ENCODE measurements at places on chromosomes 3 and 15. TPM values are rescaled to one million over a fixed set of nuclear protein-coding genes. Genes with fewer than 3 reads are reported as not detected.

CHRNB4 gene
- polyA plus RNA-seq = not detected

- H3K4me1 ChIP-seq = no peaks in the 10 kb centered on the region
- no peak overlapping the region for H3K27ac ChIP-seq
- peaks cover 2% of the 10 kb centered on the region for H3K27me3 ChIP-seq
- DNase-seq = no peak
- H3K4me3 ChIP-seq = no peak overlapping the region
Measured at GRCh38 chr15:48373821-48374451, 42.7 kb downstream of the DUT start.

ZNF148 gene
- polyA plus RNA-seq = 74.3 TPM

DNA sequence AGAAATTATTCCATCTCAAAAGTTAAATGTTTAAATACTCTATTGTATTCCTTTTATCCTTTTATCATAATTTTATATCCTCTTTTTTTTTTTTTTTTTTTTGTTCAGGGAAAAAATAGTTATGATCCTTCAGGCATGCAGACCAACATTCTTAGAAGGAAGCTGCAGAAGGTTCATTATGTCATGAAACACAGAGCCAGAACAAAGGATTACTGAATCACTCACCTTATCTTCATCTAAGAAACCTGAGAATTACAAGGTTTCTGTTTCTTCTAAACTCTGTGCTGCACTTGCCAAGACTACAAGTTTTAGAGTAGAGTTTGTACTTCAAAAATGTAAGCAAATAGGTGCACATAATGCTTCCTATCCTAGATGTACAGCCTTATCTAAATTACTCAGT, 3.3 kb downstream of the PLCH1 start:
- no peak overlapping the region for H3K27ac ChIP-seq
- peaks cover 18% of the 10 kb centered on the region for H3K4me1 ChIP-seq
- DNase-seq = no peak
- no peaks in the 10 kb centered on the region for H3K36me3 ChIP-seq
- peaks cover 17% of the 10 kb centered on the region for H3K27me3 ChIP-seq

DNA sequence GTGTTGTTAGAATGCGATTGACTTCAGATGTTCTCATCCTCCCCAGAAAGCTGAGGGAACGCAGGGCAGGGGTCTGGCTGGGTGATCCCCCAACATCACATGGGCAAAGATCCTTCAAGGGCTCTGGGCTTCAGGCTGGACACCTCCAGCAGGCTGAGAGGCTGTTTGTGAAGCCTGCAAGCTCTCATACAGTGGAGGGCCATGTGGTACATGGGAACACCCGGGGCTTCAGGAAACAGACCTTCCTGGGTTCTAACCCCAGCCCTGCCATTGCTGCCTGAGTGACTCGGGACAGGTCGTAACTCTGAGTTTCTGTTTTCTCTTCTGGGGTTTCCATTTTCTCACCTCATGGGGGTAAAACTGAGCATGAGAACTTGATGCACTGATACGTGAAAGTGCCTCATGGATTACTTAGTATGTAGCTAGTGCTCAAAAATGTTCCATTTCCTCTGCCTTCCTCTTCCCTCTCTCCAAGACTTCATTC, 81.2 kb downstream of the TLE3 start:
- no peak overlapping the region for H3K27ac ChIP-seq
- H3K4me3 ChIP-seq = no peak overlapping the region

ERICH6 gene
- polyA plus RNA-seq = not detected

DNA sequence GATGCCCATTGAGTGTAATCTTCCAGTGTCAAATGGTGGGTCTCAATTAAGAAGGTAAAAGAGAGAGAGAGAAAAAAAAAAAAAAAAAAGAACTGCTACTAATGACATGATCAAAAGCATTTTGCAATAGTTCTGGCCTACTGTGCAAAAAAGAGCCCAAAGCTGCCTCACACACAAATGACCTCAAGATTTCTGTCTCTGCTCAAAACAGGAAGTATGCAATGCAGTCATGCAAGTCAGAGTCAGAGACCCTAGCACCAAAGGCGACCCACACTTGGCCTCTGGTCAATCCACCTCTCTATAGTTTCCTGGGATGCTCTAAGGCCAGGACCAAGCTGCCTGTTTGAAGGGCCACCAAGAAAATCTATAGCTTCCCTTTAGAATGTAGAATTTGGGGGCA, 323.5 kb downstream of the VPS13C start:
- H3K27me3 ChIP-seq = no peaks in the 10 kb centered on the region
- peaks cover 24% of the 10 kb centered on the region for H3K4me1 ChIP-seq
- H3K4me3 ChIP-seq = no peak overlapping the region
- H3K36me3 ChIP-seq = no peaks in the 10 kb centered on the region
- DNase-seq = no peak

GRCh38 chr3:46440531-46441294, 24.0 kb downstream of the LTF start:
- peaks cover 13% of the 10 kb centered on the region for H3K27me3 ChIP-seq
- peaks cover 36% of the 10 kb centered on the region for H3K4me1 ChIP-seq
- H3K27ac ChIP-seq = peak overlapping the region; percentile 69
- peak; percentile 70 for DNase-seq

DNA sequence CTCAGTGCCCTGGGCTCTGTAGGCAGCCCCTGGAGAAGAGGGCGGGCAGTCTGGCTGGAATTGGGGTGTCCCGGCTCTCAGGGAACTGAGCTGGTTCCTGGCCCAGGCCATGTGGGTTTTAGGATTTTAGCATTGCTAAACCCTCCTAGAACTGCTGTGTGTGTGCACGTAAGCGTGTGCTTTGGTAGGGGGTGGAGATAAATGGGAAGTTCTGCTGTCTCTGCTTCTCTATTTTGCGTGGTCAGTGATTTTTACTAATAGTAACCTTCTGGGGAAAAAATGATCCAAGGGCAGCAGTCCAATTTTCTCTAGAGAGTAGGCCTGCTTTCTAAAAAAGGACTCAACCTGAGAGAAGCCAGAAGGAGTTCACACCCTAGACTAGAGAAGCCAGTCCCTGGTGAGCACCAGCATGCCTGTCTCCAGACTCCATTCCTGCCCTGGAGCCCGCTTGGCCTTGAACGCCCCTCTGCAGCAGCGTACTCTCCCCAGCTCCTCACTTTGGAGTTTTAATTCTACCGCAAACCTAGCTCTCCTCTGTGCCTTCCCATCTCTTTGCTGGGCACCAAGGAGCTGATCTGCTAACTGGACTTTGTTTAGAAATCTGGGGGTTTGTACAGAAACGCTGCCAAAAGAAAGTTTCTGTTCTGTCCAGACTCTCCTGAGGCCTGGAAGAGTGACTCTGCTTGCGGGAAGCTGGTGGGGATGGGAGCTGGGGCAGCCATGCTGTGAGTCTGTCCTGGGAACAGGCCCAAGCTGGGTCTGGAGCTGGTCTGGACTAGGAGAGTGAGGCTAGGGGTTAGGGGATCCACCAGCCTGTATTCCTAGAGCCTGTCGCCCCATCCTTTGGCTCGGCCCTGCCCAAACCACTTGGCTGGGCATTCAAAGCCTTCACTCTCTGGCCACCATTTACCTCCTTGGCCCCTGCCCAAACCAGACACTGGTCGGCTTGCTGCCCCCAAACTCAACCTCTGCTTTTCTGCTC, 19.7 kb downstream of the CORO2B start:
- no peak overlapping the region for H3K4me3 ChIP-seq
- H3K36me3 ChIP-seq = no peaks in the 10 kb centered on the region
- peaks cover 4% of the 10 kb centered on the region for H3K27me3 ChIP-seq
- no peak overlapping the region for H3K27ac ChIP-seq
- no peak for DNase-seq
- no peaks in the 10 kb centered on the region for H3K4me1 ChIP-seq

DNA sequence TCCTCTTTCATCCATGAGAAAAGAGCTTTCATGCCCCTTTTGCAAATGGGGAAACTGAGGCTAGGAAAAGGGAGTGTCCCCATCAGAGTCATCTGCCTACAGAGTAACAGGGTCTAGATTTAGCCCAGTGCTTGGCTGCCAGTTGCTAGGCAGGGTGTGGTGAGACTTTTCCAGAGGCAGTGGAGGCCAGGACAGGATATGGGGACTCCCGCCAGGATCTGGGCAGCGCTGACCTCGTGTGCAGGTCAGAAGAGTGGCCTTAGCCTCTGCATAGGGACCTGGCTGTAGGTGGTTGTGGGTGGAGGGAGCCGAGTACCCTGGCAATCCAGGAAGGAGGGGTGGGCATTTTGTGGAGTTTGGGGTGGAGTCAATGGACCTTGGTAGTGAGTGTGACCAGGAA, 4.2 kb downstream of the PLXNA1 start:
- peaks cover 2% of the 10 kb centered on the region for H3K27me3 ChIP-seq
- H3K36me3 ChIP-seq = no peaks in the 10 kb centered on the region
- no peak overlapping the region for H3K27ac ChIP-seq
- H3K4me1 ChIP-seq = peaks cover 3% of the 10 kb centered on the region

- peak overlapping the region; percentile 97 for H3K4me3 ChIP-seq
- H3K27me3 ChIP-seq = peaks cover 9% of the 10 kb centered on the region
- no peaks in the 10 kb centered on the region for H3K36me3 ChIP-seq
- DNase-seq = no peak
- peak overlapping the region; percentile 97 for H3K27ac ChIP-seq
Measured at GRCh38 chr3:101674518-101674917, 2.4 kb downstream of the ZBTB11 start.

DNA sequence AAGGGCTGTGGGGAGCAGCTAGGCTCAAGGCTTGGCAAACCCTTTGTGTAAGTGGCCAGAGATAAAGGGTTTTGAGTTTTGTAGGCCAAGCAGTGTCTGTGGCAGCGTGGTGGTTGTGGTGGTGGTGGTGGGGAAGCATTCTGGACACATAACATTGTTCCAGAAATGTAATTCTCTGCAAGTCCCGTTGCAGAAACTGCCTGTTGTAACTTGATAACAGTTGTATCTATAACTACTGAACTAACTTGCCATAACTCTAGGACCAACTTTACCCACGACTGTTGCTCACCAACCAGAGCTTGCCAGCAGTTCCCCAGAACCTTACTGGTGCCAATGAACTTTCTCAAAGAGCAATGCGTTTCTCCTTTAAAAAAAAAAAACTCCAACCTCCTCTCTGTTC, 18.1 kb upstream of the TMEM40 start:
- H3K27me3 ChIP-seq = peaks cover 4% of the 10 kb centered on the region
- no peaks in the 10 kb centered on the region for H3K4me1 ChIP-seq
- H3K4me3 ChIP-seq = no peak overlapping the region
- H3K36me3 ChIP-seq = no peaks in the 10 kb centered on the region

GRCh38 chr3:133230195-133230594, 169.7 kb upstream of the BFSP2 start:
- no peak for DNase-seq
- no peaks in the 10 kb centered on the region for H3K27me3 ChIP-seq
- no peaks in the 10 kb centered on the region for H3K36me3 ChIP-seq
- H3K4me3 ChIP-seq = no peak overlapping the region
- H3K27ac ChIP-seq = no peak overlapping the region
- no peaks in the 10 kb centered on the region for H3K4me1 ChIP-seq

DNA sequence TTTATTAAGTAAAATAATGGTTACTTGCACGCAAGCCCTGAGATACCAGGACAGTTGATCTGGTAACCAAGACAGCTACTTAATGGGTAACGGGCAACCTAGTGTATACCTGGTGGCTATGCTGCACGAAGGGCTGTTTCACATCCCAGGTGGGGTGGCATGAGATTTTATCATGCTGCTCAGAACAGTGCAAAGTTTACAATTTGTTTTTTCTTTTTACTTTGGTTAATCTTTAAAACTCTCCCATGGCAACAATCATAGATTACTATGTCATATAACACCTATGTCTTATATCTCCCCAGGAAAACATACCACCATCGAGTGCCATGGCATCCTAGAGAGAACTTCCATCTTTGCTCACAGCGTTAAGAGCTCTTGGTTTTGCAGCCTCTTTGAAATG, 32.2 kb upstream of the SLC28A1 start:
- H3K27me3 ChIP-seq = no peaks in the 10 kb centered on the region
- no peak overlapping the region for H3K4me3 ChIP-seq
- DNase-seq = no peak
- H3K36me3 ChIP-seq = peaks cover 14% of the 10 kb centered on the region

- no peak overlapping the region for H3K27ac ChIP-seq
- no peak for DNase-seq
- no peaks in the 10 kb centered on the region for H3K4me1 ChIP-seq
- H3K36me3 ChIP-seq = no peaks in the 10 kb centered on the region
- H3K27me3 ChIP-seq = peaks cover 2% of the 10 kb centered on the region
Measured at GRCh38 chr3:186329589-186329988, 32.4 kb downstream of the DGKG start.

HTR3E gene
- not detected for polyA plus RNA-seq

POLQ gene
- polyA plus RNA-seq = not detected

DNA sequence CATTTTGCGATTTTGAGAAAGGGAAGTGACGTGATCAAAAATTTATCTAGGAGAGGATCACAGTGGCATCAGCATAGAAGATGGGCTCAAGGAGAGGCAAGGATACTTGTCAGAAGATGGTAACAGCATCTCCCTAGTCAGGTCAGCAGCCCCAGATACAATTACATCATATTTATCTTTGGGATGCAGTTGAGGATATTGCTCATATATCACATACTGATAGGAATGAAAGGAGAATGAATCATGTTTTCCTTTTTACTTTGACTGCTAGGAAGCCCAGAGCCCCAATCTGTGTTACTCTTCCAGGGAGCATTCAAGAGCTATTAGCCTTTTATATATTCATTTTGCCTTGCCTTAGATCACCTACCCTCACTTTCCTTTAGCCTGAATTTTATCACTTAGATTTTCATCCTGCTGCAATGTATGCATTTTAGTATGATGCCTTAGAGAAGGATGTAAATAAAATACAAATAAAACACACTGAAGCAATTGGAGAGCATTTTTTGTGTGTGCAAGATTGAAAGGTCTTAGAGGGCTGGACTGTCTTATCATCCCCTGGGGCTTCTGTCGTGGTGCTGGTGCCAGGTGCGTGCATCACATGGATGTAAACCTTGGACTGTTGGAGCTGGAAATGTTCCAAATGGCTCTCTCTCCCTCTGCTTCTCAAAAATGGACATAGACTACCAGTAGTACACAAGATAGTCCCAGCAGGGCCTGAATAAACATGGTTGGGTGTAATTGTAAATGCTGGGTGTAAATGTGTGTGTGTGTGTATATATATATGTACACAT, 40.3 kb downstream of the CORO2B start:
- peaks cover 1% of the 10 kb centered on the region for H3K27me3 ChIP-seq
- H3K27ac ChIP-seq = no peak overlapping the region
- DNase-seq = no peak
- no peak overlapping the region for H3K4me3 ChIP-seq
- H3K36me3 ChIP-seq = no peaks in the 10 kb centered on the region

DNA sequence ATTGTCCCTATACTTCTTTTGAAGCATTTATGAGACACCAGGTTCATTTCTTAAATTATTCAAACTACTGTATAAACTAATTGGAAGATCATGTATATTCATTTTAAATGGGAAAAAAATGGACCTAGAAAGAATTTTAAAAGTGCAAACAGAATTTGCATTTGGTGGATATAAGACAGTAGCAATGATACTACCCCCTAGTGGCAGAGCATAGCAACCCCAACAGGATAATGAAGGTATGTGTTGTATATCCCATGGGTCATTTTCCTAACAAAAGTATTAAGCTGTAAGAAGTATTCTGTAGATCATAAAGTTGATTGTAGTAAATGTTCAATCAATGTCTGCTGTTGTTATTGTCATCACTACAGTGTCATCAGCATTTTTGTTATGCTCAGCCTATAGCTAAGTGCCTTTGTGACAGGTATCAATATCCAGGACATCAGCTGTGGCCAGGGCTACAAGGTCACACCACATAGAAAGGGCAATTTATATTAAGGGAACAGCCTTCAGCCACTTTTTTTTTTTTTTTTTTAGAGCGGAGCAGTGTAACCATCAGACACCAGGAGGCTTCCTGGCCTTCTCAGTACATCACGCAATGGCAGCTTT, 175.8 kb downstream of the FOXB1 start:
- no peak overlapping the region for H3K27ac ChIP-seq
- no peaks in the 10 kb centered on the region for H3K4me1 ChIP-seq
- peaks cover 6% of the 10 kb centered on the region for H3K27me3 ChIP-seq
- H3K4me3 ChIP-seq = no peak overlapping the region
- DNase-seq = peak; percentile 30

Data from immature natural killer cell (primary cell).